ENCODE measurements at places on chromosomes 6 and 20.

- DNase-seq, result no peak
Measured at GRCh38 chr6:102407886-102408741, 1014.6 kb downstream of the GRIK2 start.

DNA sequence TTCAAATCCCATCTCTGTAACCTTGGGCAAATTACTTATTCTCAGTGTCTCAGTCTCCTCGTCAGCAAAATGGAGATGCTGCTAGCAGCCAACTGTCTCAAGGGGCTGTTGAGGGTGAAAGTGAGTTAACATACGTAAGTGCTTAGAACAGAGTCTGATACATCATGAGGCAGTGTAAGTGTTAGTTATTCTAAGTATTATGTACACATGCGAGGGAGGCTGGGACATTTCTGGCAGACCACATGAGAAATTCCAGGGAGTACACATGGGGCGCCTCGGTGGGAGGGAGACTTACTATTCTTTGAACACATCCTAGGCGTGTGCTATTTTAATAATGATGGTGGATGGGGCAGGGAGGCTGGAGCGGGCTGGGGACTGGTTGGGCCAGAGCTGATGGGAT, 99.1 kb downstream of the DLGAP4 start:
- no peak for DNase-seq

DNA sequence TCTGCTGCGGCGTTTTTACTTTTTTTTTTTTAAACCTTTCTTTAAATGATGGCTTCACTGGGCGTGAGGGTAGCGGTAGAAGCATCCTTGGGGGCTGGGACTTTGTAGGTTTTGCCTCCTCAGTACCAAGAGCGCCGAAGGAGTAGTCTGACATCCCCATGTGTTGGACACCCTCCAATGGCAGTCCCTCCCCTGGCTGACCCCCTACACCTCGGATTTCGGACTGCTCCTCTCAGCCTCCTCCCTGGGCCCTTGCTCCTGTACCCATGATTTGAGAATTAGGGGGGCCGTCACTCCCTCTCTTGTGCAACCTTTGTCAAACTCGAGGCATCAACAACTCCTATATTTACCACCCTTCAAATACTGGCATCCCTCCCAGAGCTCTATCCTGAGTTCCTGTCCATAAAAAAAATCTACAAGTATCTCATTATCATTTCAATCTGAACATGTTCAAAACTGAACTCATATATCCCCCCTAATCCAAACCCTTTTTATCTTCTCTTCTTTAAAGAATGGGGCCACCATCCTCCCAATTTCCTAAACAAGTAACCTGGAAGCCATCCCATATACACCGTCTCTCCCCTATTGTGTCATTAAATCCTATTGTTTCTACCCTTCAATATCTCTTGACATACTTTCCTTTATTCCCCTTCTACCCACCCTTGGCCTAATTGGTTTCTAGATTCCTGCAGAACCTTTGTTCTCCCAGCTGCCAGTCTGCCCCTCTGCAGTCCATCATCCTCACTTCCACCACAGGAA, 1.2 kb upstream of the ARFGEF3 start:
- DNase-seq, result no peak

GRCh38 chr6:91196729-91197128, 609.9 kb upstream of the MAP3K7 start:
- DNase-seq, result no peak

- no peak for DNase-seq
Measured at GRCh38 chr20:48339190-48339985, 488.4 kb downstream of the PREX1 start.

GRCh38 chr20:10673176-10673841, 490 bp downstream of the JAG1 start:
- no peak for DNase-seq

GRCh38 chr20:25397821-25398220, 7.2 kb upstream of the ABHD12 start:
- no peak for DNase-seq

- DNase-seq, result no peak
Measured at GRCh38 chr6:83193747-83194566, 800 bp downstream of the RWDD2A start.

DNA sequence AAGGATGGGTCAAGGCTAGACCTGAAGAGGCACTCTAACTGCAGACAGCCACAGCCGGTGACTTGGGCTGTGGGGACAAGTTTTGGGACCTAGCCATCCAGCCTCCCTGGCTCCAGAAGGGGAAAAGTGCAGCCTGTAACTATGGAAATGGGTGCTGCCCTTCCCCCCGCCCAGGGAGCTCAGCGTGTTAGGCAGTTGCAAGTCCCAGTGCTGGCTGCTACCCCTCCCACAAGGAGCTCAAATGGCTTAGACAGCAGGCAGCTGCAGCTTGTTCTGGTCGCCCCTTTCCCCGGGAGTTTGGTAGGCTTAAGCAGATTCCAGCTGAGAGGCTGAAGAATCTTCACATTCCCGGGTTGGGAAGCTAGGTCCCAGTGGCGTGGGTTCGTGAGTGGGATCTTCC, 162.6 kb downstream of the FAM83B start:
- no peak for DNase-seq

DNA sequence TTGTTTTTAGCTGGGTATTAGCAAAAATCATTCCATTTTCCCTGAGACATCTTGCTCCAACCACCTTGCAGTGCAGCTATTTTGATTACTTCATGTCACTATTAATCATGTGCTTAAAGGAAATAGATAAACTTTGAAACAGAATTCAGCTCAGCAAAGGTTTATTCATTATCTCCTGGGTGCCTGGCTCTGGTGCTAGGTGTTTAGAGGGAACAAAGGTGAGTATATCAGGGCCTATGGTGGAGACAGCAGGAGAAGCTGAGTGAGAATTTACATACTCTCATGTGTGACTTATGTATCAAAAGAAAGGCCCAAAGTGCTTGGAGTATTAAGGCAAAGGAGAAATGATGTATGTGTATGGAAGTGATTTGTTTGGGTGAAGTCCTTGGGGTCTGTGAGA, 63.8 kb upstream of the BMP2 start:
- no peak for DNase-seq

- no peak for DNase-seq
Measured at GRCh38 chr6:665403-666267, 8.7 kb upstream of the HUS1B start.

DNA sequence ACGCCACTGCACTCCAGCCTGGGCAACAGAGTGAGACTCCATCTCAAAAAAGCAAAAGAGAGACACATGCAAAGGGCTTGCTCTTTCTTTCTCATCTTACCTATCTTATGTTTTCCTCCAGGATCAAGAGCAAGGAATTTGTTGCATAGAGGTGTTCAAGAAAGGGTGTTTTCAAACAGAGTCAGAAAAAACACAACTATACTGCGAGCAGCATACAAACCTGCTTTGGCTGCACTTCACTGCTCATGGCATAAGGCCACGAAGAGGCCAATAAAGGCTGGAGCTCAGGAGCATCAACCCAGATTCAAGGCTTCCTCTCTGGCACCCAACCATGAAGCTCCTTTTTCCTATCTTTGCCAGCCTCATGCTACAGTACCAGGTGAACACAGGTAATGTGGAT, at the start of gene DEFB129:
TSS of gene DEFB129 (plus strand) at position 301 of the 400 bp plus-strand sequence. CDS start at position 332, 31 bp downstream.
- DNase-seq, result no peak

DNA sequence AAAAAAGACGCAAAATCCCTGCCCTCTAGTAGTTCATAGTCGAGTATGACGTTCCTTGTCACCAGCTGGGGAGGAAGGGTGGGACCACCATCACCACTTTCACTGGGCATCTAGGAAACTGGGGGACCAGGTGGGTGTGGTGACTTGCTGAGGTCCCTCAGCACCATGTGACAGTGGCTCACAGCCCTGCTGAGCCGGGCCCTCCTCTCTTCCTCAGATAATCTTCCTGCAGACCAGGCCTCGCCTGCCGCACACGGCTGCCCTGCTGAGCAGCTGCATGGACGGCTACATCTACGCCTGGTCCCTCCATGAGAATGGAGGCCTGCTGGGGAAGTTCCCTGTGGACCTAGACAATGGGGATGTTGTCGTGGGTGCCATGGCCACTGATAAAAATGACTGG, 71.5 kb downstream of the EFCAB8 start:
- DNase-seq, result no peak

DNA sequence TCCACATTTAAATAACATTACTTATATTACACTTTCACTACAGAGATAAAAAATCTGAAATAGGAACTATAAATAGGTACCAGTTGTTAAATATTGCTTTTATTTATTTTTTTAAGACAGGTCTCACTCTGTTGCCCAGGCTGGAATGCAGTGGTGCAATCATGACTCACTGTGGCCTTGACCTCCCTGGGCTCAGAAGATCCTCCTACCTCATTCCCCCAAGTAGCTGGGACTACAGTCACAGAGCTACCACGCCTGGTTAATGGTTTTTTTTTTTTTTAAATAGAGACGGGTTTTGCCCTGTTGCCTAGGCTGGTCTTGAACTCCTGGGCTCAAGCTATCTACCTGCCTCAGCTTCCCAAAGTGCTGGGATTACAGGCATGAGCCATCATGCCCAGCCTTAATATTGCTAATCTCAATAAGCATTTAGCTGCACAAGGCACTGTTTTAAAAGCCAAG, 17.3 kb downstream of the EEF1E1 start:
- no peak for DNase-seq

GRCh38 chr6:100845676-100846075, 35.5 kb downstream of the ASCC3 start:
- no peak for DNase-seq

DNA sequence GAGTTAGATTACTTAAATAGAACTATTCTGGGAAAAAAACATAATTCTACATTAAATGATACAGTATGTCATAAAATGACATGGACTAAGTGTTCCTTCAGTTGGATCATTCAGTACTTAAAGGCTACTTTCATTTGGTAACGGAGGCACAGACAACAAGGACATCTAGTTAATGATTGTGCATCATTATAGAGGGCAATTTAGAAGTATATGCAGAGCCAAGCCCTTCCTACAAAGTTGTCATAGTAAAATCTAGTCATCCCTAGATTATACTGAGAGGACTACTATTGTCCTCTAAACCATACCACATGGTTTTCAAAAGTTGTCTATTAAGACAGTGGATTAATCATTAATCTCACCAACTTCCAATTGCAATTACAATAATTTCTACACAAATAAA, 53.9 kb upstream of the STXBP5 start:
- DNase-seq, result no peak

DNA sequence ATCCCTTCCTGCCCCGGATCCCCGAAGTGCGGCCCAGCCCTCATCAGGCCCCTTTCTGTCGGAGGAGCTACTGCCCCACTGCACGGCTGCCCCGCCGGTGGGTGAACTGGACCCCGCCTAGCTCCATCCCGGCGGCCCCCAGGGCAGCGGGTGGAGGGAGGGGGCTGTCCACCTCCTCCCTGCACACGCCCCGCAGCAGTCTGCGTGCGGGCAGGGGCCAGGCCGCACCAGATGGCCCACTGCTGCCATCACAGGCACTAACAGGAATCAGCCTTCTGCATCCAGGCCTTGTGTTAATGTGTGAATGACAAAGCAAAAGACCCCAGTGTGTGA, 54.9 kb upstream of the UNC93A start:
- DNase-seq, result no peak

GRCh38 chr20:64037498-64038213, 1.7 kb downstream of the C20orf204 start:
- no peak for DNase-seq

GRCh38 chr6:16483315-16483875, 245.0 kb downstream of the GMPR start:
- no peak for DNase-seq

DNA sequence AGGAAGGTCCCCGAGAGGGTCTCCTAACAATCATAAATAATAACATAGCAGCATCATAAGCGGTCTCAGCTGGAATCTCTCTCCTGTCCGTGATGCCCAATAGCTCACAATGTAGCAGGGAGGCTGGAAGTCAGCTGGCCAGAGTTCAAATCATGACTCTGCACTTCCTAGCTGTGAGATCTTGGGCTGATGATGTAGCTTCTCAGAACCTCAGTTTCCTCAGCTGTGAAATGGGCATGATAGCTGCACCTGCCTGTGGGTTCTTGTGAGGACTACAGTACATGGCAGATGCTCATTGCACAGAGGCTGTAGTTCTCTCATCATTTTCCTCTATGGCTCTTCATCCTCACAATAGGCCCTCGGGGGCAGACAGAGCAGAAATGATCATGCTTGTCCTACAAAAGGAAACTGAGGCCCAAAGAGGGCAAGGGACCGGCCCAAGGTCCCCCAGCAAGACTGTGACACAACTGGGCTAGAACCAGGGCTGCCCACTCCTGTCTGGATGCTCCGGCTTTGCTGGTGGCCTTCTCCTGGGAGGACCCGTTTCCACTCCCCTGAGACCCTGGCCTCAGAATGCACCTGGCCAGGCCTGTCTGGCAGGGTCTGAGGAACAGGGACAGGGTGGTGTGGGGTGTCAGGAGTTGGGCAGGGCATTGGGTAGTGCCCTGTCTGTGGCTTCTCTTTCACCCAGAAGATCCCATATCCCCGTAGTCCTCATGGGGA, 17.7 kb downstream of the SLC12A5 start:
- no peak for DNase-seq

GRCh38 chr6:135088281-135088680, 33.7 kb upstream of the HBS1L start:
- no peak for DNase-seq

GRCh38 chr6:87945966-87946365, 101.7 kb upstream of the SPACA1 start:
- no peak for DNase-seq

DNA sequence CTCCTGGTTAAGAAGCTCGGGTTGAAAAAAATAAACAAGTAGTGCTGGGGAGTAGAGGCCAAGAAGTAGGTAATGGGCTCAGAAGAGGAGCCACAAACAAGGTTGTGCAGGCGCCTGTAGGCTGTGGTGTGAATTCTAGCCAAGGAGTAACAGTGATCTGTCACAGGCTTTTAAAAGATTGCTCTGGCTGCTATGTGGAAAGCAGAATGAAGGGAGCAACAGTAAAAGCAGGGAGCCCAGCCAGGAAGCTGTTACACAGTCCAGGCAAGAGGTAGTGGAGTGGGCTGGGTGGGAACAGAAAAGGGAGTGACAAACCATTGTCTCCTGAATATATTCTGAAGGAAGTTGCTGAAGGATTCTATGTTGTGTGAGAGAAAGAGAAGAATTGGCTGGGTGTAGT, 2.0 kb downstream of the HFE start:
- no peak for DNase-seq

- DNase-seq, result no peak
Measured at GRCh38 chr20:62602550-62602949, 39.8 kb upstream of the SLCO4A1 start.

- DNase-seq, result no peak
Measured at GRCh38 chr6:143034689-143035334, 25.9 kb upstream of the AIG1 start.

- DNase-seq, result no peak
Measured at GRCh38 chr6:166195860-166196238, 28.2 kb upstream of the TBXT start.

GRCh38 chr6:7730784-7731227, 4.9 kb downstream of the BMP6 start:
- DNase-seq, result no peak
